ENCODE measurements at places on chromosomes 12 and 14.

GRCh38 chr12:94012590-94012989 is 135.8 kb upstream of the PLXNC1 start:
- DNase-seq = no peak

DNA sequence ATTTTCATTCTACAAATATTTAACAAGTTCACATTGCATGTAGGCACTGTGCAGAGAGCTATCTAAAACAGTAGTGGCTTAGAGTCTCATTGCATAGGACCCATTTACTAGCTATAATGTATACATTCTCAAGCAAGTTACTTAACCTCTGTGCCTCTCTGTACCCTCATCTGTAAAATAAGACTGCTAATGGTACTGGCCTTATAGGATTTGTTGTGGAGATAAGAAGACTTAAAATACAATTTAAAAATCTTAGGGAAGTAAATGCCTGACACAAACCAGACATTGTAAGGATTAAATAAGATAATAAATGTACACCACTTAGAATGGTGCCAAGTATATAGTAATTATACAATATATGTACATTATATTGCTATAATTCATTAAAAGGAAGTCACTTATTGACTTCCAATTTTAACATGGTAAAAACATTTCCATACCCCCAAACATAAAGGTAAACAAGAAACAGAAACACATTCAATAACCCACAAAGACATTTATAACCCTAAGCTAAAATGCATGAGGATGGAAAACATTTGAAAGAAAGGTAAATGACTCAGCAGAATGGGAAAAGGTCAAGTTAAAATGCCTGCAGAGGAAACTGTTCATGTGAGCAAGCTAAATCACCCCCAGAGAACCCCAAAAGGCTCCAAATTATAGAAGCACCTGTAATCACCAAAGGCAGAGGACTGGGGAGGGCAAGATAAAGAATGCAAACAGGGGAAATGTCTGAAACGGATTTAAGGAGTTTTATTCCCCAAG is 30.8 kb downstream of the RPS6KA5 start:
- DNase-seq = no peak

GRCh38 chr14:64209444-64210131 is 84.6 kb downstream of the ESR2 start:
- DNase-seq = no peak

- no peak for DNase-seq
Measured at GRCh38 chr12:25463005-25463404, 90.1 kb downstream of the LMNTD1 start.

- DNase-seq = no peak
Measured at GRCh38 chr12:54526812-54527630, 22.4 kb upstream of the PDE1B start.

DNA sequence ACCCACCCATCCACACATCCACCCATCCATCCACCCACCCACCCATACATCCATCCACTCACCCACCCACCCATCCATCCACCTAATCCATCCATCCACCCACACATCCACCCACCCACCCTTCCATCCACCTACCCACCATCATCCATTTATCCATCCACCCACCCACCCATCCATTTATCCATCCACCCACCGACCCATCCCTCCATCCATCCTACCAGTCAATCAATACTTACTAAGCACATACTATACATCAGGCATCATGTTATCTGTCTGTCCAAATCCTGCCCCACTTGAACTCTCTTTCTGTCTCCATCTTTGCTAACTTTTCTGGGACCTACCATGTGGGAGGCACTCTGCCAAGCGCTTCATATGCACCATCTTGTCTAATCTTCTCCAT is 15.4 kb downstream of the GALNT9 start:
- no peak for DNase-seq

GRCh38 chr12:48000878-48001504 is 3.3 kb downstream of the COL2A1 start:
- no peak for DNase-seq

DNA sequence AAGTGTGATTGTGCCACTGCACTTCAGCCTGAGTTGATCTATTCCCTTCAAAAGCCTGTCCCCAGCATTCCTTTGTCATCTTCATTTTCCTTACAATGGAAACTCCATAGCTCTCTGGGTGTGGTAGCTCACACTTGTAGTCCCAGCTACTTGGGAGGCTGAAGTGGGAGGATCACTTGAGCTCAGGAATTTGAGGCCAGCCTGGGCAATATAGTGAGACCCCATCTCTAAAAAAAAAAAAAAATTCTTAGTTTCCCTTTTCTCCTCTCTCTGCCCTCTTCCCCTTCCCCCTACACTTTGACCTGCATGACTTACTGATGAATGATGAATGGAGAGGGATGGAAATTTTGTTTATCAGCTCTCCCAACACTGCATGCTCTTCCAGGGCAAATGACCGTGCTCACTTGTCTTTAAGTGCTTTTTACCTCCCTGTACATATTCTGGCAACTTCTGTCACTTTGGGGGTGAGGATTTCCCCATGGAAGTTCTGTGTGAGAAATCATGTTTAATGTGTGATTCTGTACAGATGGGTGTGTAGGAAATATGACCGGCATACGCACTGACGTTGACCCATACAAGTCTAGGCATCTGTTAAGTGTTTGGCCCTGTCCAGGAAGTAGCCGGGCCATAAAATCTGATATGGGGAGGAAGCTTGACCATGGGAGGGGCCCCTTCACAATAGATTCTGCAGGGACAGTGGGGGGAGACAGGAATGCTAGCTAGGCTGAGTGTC is 65.4 kb downstream of the ZFP36L1 start:
- no peak for DNase-seq

DNA sequence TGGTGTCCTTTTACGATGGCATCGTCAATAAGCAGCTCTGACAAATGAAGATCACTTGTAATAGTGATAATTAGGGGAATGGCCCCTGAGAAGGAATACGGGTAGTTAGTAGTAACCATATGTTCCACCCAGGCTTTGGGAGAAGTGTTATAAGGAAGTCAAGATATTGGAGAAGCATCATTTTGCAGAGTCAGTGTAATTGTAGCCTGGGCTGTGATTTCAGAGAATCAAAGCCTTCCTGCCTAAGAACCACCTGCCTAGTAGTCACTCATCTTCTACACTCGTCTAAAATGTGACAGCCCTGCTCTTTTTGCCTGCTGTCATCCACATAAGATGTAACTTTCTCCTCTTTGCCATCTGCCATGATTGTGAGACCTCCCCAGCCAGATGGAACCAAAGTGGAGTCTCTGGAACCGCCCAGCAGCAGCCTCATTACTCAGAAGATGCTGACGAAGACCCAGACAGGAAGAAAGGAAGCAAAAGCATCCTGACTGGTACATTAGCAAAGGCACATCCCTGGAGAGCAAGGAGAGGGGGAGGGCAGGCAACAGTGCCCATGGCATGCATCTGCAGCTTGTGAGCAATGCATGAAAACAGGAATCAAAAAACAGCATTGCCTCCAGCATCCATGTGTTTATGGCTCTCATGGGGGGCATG is 12.6 kb upstream of the EDDM3A start:
- DNase-seq = no peak

- no peak for DNase-seq
Measured at GRCh38 chr14:23101213-23101970, 3.4 kb downstream of the CIROP start.
